ENCODE measurements at places on chromosomes 2 and 18.

GRCh38 chr2:41725901-41726300 lies 321.9 kb upstream of the PKDCC start:
- no peak for DNase-seq

GRCh38 chr2:203612246-203612645 lies 77.1 kb upstream of the RAPH1 start:
- DNase-seq, result no peak

DNA sequence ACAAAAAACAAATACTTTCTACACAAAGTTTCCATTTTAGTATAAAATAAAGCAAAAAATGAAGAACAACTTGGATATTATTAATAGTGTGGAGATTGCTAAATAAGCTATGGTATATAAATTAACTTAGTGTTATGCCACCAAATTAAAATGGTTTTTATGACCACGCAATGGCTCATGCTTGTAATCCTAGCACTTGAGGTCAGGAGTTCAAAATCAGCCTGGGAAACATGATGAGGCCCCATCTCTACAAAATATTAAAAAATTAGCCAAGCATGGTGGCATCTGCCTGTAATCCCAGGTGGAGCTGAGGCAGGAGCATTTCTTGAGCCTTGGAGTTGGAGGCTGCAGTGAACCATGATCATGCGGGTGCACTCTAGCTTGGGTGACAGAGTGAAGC lies 108.8 kb downstream of the SH3RF3 start:
- no peak for DNase-seq

DNA sequence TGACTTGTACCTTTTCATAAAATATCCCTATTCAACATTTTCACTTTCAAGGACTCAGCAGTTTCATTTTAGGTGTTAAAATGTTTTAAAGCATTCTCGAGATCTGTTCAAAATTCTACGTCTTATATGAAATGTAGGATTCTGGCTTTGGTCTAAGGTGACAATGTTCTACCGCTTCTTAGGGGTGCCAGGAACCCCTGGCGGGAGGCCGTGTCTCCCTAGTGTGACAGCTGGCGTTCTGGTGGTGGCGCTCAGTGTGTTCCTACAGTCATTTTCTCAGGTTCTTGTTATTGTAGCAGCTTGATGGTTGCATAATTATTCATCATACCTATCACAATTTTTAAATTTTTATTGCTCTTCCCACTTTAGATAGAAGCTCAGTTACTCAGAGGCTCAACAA lies 204.6 kb downstream of the AGAP1 start:
- DNase-seq, result no peak

DNA sequence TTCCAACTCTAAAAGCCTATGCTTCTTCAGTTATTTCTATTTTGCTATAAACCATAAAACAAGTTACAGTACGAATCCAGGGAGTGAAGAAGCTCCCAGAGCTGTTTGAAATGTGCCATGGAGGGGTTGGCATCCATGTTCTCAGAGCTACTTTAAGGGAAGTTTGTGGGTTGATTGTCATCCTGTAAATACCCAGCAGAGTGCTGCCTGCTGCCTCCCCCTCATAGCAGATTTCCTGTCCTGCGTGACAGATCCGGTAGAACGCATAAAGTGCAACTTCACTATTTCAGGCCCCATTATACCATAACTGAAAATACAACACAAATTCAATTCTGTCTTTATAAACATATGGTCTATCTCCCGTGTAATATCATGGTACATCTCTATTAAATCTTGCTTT lies 114.4 kb downstream of the CTNNA2 start:
- DNase-seq, result no peak

DNA sequence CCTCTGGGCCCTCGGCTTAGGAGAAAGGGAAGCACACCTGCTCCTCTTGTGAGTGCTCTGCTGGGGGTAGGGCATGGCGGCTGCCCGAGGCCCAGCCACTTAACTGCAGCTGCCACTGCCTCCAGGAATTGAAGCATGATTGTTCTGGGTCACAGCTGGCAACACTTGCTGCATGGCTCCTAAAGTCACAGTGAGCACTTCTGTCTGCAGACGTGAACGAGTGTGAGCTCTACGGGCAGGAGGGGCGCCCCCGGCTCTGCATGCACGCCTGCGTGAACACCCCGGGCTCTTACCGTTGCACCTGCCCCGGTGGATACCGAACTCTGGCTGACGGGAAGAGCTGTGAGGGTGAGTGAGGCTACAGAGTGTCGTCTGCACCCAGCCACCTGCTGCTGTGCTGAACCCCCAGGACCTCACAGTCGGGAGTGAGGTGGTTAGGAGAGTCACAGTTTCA lies 44.4 kb downstream of the FBLN7 start:
- no peak for DNase-seq

DNA sequence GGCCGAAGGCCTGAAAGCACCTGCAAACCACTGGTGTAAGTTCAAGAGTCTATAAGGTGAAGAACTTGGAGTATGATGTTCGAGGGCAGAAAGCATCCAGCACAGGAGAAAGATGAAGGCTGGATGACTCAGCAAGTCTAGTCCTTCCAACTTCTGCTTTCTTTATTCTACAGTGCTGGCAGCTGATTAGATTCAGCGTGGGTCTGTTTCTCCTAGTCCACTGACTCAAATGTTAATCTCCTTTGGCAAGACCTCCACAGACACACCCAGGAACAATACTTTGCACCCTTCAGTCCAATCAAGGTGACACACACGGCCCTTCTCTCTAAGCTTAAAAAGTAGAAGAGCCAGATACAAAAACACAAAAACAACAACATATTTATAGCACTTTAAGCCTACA lies 43.4 kb downstream of the NMS start:
- no peak for DNase-seq

GRCh38 chr2:208266936-208267335 lies 881 bp downstream of the PIKFYVE start:
- DNase-seq, result no peak

DNA sequence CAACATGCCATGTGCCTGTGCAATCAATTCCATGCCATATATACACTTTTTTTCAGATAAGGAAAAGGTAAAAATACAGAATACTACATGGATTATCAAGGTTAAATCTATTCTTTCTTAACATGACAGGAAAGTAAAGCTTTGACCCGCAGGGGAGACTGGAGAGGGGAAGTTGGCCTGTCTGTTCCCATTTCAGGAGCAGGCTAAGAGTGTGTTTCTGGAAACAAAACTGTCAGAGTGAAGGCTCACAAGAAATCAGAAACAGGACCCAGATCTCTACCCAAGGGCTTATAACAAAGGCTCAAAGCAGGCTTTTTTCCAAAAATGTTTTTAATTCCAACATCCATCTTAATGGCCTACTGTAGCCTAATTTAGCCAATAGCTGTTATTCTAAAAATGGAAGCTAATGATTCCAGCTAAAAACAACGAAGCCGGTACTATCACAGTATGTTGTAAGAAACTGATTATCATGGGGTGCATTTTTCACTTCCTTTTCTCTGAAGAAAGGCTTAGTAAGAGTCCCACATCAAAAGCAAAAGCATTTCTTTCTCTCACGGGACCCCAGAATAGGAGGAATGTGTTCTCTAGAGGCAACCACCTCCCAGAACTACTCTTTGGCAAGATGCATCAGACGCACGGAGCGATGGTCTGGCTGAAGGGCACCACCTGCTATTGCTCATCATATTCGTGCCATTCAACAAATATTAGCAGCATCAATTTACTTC lies 41.4 kb downstream of the FECH start:
- DNase-seq, result no peak

Data from stimulated activated CD8-positive, alpha-beta memory T cell treated with anti-CD3 and anti-CD28 coated beads, Interleukin-15, amount 100 ng/mL, for 4 hours (primary cell).